ENCODE measurements at places on chromosomes 6 and 20. TPM values are rescaled to one million over a fixed set of nuclear protein-coding genes. Genes with fewer than 3 reads are reported as not detected.

DNA sequence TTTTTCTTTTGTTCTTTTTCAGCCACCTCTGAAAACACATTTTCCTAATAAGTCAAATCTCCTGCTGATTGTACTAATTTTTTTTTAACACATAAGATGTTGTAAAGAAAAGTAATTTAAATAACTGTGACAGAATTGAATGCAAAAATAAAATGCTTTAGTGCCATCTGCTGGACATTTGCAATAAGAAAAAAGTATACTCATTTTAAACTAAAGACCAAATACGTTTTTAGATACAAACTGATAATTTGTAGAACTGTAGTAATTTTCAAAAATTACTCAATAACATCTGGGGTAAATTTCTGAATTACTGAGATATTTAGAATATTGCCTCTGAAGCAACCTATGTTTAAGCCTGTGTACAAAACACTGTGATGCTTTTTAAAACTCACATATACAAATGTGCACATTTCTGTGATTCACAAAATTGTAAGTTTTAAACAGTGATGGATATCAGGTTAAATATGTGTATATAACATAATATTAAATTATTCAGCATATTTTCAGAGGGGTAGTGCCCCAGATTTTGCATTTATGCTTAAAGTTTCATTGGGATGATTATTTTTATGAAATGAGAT lies 198.7 kb downstream of the RIMS1 start:
- no peak for DNase-seq

- no peak for DNase-seq
Measured at GRCh38 chr6:16183187-16183664, 54.3 kb downstream of the MYLIP start.

GRCh38 chr6:85660181-85660611 lies 17.5 kb upstream of the SYNCRIP start:
- no peak for DNase-seq

DNA sequence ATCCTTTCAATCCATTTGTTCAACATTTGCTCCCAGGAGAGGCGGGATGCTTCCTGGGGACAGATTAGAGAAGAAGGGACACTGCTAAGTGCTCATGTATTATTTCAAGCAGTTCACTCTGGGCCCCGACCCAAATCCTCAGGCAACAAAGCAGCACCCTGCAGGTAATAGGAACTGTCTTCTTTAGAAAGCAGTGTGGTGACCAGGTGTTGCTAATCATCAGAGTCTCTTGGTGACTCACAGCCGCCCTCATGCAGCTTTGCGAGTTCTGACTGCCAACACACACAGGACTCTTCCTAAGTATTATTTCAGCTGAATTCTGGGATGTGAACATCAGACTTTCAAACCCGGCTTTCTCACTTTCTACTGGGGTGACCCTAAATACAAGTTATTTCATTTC lies 356.4 kb downstream of the PRKN start:
- no peak for DNase-seq

- no peak for DNase-seq
Measured at GRCh38 chr6:28200020-28200419, 25.1 kb upstream of the ZSCAN9 start.

DNA sequence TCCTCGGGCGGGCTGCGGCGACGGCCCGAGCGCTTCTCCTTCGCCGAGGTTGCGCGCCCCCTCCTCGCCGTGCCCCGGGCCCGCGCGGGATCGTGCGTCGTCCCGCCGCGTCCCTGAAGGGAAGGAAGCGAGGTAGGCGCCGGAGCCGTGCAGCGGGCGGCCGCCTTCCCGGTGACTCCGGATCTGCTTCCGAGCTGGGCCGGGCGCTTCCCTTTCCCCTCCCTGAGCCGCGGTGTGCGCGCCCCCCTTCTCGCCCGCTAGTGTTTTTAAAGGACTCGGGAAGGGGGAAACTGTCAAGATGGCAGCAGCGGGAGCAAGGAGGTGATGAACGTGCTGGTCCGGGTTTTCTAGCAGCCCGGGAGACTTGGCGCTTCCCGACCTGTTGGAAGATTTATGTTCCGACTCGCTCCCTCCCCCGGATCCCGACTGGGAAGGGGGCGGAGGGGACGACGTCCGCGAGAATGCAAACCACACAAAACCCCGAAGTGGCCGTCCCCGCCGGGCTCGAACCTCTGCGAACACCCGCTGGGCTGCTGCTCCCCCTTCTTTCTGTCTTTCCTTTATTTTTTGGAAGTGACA lies 744 bp upstream of the FOXO3 start:
- no peak for DNase-seq

DNA sequence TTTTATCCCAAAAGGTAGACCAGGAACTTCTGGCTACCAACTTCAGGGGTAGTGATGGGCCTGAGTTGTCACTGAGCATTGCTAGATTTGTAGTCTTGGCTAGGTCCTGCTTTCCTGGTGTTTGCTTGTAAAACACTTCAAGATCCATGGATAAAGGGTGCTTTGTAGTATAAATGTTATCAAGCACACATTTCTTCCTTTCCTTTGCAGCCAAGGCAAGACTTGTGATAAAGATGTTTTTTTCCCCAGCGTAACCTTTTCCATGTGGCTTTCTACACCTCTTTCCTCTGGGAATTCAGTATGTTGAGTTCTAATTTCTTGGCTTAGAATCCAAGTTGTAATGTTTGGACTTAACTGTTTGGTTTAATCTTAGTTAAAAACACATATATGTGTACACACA lies 122.8 kb upstream of the CLDN20 start:
- no peak for DNase-seq

- DNase-seq = no peak
Measured at GRCh38 chr6:56101141-56101553, 146.2 kb downstream of the COL21A1 start.

GRCh38 chr6:39850736-39851297 lies 58.6 kb downstream of the DAAM2 start:
- no peak for DNase-seq

The SPATA25 gene
- polyA plus RNA-seq = 0.65 TPM

The IL17F gene
- not detected for polyA plus RNA-seq

The RGS17 gene
- polyA plus RNA-seq = 0.12 TPM

The MAK gene
- polyA plus RNA-seq = 0.01 TPM

The SFT2D1 gene
- 35.9 TPM for polyA plus RNA-seq

The PAK5 gene
- polyA plus RNA-seq = not detected

Data from heart right ventricle (tissue), 16 donors.